K562 (cell line): ENCODE measurements at places on chromosomes 11 and 22. TPM values are rescaled to one million over a fixed set of nuclear protein-coding genes. Genes with fewer than 3 reads are reported as not detected.

- no peak overlapping the region for H3K27ac ChIP-seq
- no peak overlapping the region for H3K4me3 ChIP-seq
- peak; percentile 34 for DNase-seq
- no peaks in the 10 kb centered on the region for H3K4me1 ChIP-seq
- no peaks in the 10 kb centered on the region for H3K36me3 ChIP-seq
Measured at GRCh38 chr11:115324581-115325432, 179.4 kb downstream of the CADM1 start.

GRCh38 chr22:35604621-35605368 is 12.3 kb downstream of the MB start:
- peak; percentile 11 for DNase-seq
- H3K4me1 ChIP-seq: peaks cover 4% of the 10 kb centered on the region; the same call in 2 of the 3 replicates
- H3K36me3 ChIP-seq: no peaks in the 10 kb centered on the region
- H3K4me3 ChIP-seq: no peak overlapping the region
- H3K27ac ChIP-seq: no peak overlapping the region

GRCh38 chr22:42179616-42180015 is 49.0 kb upstream of the CYP2D6 start:
- peak overlapping the region; percentile 83 for H3K27ac ChIP-seq
- DNase-seq: no peak
- H3K4me1 ChIP-seq: peaks cover 18% of the 10 kb centered on the region

- H3K36me3 ChIP-seq: peaks cover 35% of the 10 kb centered on the region; the same call in 1 of the 3 replicates
Measured at GRCh38 chr11:66857234-66857926, 516 bp downstream of the LRFN4 start.

DNA sequence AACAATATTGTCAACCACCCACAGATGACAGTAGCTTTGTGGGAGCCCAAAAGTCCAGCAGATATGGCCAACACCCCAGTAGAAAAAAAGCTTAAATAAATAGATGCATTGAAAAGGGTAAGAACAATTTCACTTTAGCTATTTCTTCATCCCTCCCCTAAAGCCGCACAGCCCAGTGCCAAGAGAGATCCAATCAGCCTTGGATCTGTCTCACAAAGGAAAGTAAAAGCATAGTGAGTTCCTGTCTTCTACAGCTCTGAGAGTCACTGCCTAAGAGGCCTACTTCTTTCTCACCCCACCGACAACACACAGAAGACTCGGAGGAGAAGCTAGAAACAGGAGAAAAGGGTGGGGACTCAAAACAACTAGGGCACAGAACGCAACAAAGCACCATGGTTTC is 196.4 kb downstream of the SBF2 start:
- H3K27ac ChIP-seq: no peak overlapping the region
- H3K36me3 ChIP-seq: no peaks in the 10 kb centered on the region
- no peaks in the 10 kb centered on the region for H3K27me3 ChIP-seq
- H3K4me3 ChIP-seq: no peak overlapping the region
- no peaks in the 10 kb centered on the region for H3K4me1 ChIP-seq
- DNase-seq: no peak

DNA sequence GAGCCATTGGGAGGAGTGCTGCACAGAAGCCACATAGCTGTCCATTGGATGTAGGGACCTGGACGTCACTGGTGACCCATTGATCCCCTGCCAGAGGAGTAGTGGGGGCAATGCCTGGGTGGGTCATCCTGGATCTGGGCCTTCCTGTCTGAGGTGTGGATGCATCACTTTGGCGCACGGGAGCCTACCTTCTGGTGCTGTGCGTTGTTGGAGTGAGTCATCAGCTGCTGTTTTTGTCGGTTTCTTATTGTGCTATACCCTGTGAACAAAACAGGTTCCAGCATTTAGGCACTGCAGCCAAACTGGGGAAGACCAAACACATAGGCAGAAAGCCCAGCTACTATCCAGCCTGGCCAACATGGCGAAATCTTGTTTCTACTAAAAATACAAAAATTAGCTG is 3.2 kb downstream of the TAF6L start:
- peaks cover 24% of the 10 kb centered on the region for H3K4me1 ChIP-seq
- no peaks in the 10 kb centered on the region for H3K27me3 ChIP-seq
- no peak overlapping the region for H3K27ac ChIP-seq
- peaks cover 48% of the 10 kb centered on the region for H3K36me3 ChIP-seq

GRCh38 chr11:86209806-86210657 is 34.5 kb upstream of the EED start:
- H3K4me1 ChIP-seq: peaks cover 3% of the 10 kb centered on the region; the same call in 1 of the 2 replicates
- DNase-seq: no peak
- H3K27me3 ChIP-seq: no peaks in the 10 kb centered on the region
- H3K36me3 ChIP-seq: no peaks in the 10 kb centered on the region
- H3K4me3 ChIP-seq: no peak overlapping the region

DNA sequence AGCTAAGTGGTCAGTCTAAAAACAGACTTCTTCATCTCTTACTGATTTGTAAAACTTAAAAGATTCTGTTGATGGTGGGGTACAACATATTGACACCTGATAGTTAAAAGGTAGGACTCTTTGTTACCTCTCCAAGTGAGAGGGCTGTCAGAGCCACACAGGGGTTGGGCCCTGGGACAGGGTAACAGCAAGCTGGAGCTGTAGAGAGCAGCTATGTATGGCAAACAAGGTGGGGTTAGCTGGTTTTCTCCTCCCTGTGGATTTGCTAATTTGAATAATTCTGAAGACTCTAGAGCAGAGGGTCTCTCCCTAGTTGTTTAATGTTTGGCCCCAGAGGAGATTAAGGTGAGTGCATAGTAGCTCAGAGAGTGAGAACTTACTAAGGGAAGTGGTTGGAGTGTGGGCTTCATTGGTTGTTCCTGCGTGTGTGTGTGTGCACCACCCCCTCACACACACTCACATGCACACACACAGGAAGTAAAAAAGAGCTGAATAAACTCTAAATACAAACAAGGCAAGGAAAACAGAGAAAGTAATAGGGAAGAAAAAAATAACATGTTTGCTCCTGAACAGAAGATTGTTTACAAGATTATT is 9.2 kb upstream of the GAS2 start:
- no peak overlapping the region for H3K4me3 ChIP-seq
- H3K27me3 ChIP-seq: no peaks in the 10 kb centered on the region
- no peaks in the 10 kb centered on the region for H3K4me1 ChIP-seq
- no peak for DNase-seq
- no peaks in the 10 kb centered on the region for H3K36me3 ChIP-seq

- no peaks in the 10 kb centered on the region for H3K4me1 ChIP-seq
- H3K27me3 ChIP-seq: no peaks in the 10 kb centered on the region
- H3K27ac ChIP-seq: no peak overlapping the region
- H3K4me3 ChIP-seq: no peak overlapping the region
Measured at GRCh38 chr11:59872076-59872475, 5.8 kb upstream of the TCN1 start.

- peaks cover 11% of the 10 kb centered on the region for H3K27me3 ChIP-seq
- H3K36me3 ChIP-seq: no peaks in the 10 kb centered on the region
- H3K4me3 ChIP-seq: no peak overlapping the region
- DNase-seq: no peak
Measured at GRCh38 chr22:49026494-49027367, 800.9 kb downstream of the BRD1 start.

- peaks cover 8% of the 10 kb centered on the region; the same call in 1 of the 3 replicates for H3K36me3 ChIP-seq
- no peak for DNase-seq
- no peaks in the 10 kb centered on the region for H3K27me3 ChIP-seq
- no peak overlapping the region for H3K4me3 ChIP-seq
- no peaks in the 10 kb centered on the region for H3K4me1 ChIP-seq
- H3K27ac ChIP-seq: no peak overlapping the region
Measured at GRCh38 chr22:25892678-25893077, 150.7 kb downstream of the MYO18B start.

- DNase-seq: no peak
- no peaks in the 10 kb centered on the region for H3K27me3 ChIP-seq
- H3K27ac ChIP-seq: no peak overlapping the region
- H3K4me3 ChIP-seq: no peak overlapping the region
- H3K4me1 ChIP-seq: no peaks in the 10 kb centered on the region
Measured at GRCh38 chr11:89441606-89442005, 49.6 kb downstream of the NOX4 start.

- no peak for DNase-seq
- no peak overlapping the region for H3K4me3 ChIP-seq
- H3K27me3 ChIP-seq: peaks cover 4% of the 10 kb centered on the region; the same call in 2 of the 3 replicates
- no peak overlapping the region for H3K27ac ChIP-seq
Measured at GRCh38 chr11:7572001-7572712, 58.4 kb downstream of the PPFIBP2 start.

DNA sequence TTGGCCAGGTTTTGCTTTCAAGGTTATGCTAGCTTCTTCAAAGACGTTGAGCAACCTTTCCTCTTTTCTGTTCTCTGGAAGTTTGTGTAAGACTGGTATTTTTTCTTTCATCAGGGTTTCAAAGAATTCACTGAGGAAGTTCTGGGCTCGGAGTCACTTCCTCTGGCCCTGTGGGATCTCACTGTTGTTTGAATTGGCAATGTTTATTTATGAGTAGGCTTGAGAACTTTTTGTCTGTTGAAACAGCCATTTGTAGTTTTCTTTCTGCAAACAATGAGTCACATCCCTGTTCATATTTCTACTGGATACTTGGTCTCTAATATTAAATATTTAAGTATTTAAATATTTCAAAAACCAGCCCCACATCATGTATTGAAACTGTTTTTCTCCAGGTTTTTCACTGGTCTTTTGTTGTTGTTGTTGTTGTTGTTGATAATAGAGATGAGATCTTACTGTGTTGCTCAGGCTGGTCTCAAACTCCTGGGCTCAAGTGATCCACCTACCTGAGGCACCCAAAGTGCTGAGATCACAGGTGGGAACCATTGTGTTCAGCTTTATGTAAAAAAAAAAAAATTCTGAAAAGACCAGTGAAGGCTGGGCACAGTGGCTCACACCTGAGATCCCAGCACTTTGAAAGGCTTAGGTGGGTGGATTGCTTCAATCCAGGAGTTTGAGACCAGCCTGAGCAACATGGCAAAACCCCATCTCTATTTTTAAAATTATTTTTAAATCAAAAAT is 26.9 kb downstream of the SUSD2 start:
- DNase-seq: no peak
- peak overlapping the region; percentile 38; the same call in 1 of the 3 replicates for H3K27ac ChIP-seq
- no peaks in the 10 kb centered on the region; the same call in 1 of the 2 replicates for H3K4me1 ChIP-seq
- H3K36me3 ChIP-seq: no peaks in the 10 kb centered on the region

DNA sequence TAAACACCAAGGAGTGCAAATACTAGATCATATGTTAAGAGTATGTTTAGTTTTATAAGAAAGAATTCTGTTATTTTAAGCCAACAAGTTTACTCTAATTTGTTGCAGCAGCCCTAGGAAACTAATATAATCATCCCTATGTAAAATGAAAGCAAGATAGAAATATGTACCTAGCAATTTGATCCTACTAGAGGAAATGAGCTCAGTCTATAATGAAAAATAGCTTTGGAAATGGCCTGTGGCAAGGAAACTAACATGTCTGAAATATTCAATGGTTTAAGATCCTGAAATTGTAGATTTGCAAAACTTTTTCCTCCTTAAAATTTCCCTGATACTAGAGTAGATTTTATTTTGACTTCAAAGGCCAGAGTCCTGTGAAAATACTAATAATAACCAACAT is 112.7 kb upstream of the SLC5A12 start:
- H3K4me3 ChIP-seq: no peak overlapping the region
- no peaks in the 10 kb centered on the region for H3K27me3 ChIP-seq
- no peak overlapping the region for H3K27ac ChIP-seq

GRCh38 chr11:5293028-5293427 is 8.7 kb downstream of the OR51B4 start:
- peak overlapping the region; percentile 32; the same call in 2 of the 3 replicates for H3K27ac ChIP-seq
- H3K27me3 ChIP-seq: no peaks in the 10 kb centered on the region
- no peak overlapping the region for H3K4me3 ChIP-seq
- no peak for DNase-seq

DNA sequence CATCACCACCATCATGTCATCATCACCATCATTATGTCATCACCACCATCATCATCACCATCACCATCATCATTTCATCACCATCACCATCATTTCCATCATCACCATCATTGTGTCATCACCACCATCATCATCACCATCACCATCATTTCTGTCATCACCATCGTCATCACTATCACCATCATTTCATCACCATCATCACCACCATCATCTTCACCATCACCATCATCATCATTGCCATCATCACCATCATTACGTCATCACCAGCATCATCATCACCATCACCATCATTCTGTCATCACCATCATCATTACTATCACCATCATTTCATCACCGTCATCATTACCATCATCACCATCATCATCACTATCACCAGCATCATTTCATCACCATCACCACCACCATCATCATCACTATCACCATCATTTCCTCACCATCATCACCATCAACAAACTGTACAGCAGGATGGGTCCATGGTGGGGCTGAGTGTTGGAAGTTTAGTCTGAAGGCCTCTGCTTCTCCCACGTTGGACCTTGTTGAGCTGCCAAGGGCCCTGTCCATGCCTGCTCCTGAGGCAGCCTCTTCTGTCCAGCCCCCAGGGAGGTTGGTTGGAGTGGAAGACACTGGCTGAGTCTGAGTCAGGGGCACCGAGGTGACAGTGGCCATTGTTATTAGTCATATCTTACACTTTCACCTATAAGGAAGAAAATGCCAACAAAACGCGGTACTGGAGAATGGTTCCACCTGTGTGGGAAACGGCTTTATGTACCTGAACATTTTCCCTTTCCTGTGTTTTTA is 247.1 kb downstream of the TBC1D22A start:
- no peak overlapping the region for H3K27ac ChIP-seq
- H3K27me3 ChIP-seq: no peaks in the 10 kb centered on the region
- H3K4me1 ChIP-seq: peaks cover 2% of the 10 kb centered on the region; the same call in 1 of the 2 replicates
- H3K4me3 ChIP-seq: no peak overlapping the region

DNA sequence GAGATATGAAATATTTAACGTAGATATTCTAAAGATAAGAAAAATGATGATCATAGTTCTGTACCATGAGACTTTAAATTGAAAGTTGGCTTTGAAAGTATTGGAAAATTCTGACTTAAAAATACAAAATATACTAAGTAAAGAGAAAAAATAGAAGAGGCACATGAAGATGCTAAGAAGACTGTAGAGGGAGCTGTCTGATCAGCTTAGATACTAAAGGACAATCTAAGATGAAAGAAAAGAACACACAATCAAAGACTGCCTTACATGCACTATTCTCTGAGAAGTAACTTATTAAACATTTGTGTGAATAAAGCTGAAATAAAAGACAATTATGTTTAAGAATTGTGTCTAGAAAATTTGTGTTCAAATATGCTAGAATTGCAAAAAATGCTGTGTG is 55.1 kb downstream of the RBMXL2 start:
- no peak for DNase-seq
- H3K4me3 ChIP-seq: no peak overlapping the region
- H3K27ac ChIP-seq: no peak overlapping the region
- H3K36me3 ChIP-seq: no peaks in the 10 kb centered on the region

The ZNF215 gene
- 12.5 and 12.8 TPM in 2 replicates for total RNA-seq

The TRIM49D1 gene
- not detected in 2 replicates for total RNA-seq

The CSNK2A3 gene
- total RNA-seq: 0.33 and 0.60 TPM in 2 replicates

The NCR3LG1 gene
- 31.5 and 32.4 TPM in 2 replicates for total RNA-seq

The POLDIP3 gene
- 47.3 and 53.6 TPM in 2 replicates for total RNA-seq

The NCAM1 gene
- 0.09 TPM in 2 replicates for total RNA-seq

The NUP98 gene
- 122 and 130 TPM in 2 replicates for total RNA-seq

The SPINDOC gene
- total RNA-seq: 33.0 and 35.3 TPM in 2 replicates

The SMIM35 gene
- total RNA-seq: not detected in 2 replicates

The SLC1A2 gene
- total RNA-seq: not detected in 2 replicates

The ARHGAP8 gene
- 1.5 and 2.2 TPM in 2 replicates for total RNA-seq

The ANGPTL5 gene
- not detected in 2 replicates for total RNA-seq
